ENCODE measurements at places on chromosomes 3 and 15.

DNA sequence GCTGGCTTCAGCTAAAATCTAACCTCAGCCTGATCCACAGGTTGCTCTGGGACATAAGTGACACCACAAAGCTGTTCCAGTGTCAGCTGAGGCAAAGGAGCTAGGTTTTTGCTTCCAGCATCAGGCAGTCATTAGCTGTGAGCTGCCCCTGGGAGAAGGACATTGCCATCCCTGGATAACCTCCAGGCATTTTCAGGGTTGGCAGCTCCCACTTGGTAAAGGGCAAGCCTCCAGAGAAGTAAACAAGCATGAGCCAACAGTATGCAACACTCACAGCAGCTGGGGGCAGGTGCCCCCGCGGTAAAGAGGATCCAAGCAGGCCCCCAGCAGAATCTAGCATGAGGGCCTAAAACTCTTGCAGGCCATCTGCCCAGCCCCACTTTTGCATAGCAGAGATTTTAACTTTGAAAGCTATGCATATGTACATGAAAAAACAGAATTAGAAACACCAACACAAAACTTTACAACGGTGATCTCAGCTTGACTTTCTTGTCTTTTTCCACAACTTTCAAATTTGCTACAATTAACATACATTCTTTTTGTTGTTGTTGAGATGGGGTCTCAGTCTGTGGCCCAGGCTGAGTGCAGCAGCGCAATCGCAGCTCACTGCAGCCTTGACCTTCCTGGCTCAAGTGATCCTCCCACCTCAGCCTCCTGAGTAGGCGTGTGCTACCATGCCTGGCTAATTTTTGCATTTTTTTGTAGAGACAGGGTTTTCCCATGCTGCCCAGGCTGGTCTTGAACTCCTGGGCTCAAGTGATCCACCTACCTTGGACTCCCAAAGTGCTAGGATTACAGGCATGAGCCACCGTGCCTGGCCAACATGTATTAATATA, 83.8 kb upstream of the TPM1 start:
- peak; percentile 37 for DNase-seq

DNA sequence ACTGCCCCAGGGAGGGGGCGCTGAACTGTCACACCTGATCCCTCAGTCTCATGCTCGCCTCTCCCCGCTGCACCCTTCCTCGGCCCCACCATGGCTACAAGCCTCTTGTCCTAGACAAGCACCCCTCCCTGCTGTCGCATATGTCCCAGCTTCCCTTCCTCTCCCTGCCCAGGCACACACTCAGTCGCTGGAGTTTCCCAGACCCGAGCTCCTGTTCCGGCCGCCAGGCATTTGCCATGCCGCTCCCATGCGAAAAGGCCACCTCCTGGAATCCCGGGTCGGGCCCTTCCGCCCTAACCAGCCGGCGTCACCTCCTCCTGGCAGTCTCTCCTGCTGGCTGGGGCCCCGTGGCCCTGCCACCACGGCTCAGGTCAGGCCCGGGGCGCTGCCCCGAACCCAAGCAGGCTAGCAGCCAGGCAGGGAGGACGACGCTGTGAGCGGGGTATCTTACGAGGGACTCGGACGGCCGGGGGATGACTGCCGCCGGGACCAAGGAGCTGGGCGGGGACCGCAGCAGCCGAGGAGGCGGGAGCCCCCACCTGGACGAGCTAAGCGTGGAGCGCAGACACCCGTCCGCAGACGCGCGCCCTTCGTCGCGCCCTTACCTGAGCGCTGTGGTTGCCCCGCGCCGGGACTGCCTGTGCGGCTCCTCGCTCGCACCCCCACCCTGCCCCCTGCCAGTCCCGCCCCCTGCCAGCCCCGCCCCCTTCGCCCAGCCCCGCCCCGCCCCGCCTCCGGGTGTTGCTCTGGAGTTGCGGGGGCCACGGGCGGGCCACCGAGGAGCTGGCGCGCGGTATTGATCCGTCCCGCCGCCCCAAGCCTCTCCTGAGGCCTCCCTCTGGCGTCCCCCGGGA, at the start of gene ALS2CL:
Gene ALS2CL (minus strand): TSS at position 642 of the 854 bp plus-strand sequence. CDS start 4,239 bp downstream, outside the sequence.
- no peak for DNase-seq

DNA sequence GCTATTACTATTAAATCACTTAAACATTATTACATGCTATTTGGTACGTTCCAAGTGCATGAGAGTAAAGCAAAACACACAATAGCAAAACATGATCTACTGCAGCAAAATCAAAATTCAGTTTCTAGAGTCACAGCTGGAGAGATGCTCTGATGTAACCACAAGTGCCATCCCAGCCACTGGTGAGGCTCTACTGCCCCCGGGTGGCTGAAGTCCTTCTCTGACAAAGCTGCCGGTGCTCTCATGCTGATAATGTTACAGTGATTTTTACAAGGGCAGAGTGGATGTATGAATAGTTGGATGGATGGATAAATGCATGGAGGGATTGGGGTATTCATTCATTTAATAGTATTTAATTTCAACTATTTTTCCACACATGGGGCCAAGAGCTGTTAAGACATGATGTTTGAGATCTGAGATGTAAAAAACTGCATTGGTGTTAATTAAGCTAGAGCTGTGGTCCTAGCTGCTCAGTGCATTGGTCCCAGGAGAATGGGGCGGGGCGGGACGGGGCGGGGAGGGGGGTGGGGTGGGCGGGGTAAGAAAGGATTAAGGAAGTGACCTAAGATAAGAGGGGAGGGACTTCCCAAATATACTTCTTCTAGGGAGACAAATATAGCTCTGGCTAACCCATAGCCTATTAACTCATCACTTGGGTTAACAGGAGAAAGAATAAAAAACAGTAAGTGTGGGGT, 5.3 kb upstream of the SPESP1 start:
- DNase-seq = peak; percentile 81

DNA sequence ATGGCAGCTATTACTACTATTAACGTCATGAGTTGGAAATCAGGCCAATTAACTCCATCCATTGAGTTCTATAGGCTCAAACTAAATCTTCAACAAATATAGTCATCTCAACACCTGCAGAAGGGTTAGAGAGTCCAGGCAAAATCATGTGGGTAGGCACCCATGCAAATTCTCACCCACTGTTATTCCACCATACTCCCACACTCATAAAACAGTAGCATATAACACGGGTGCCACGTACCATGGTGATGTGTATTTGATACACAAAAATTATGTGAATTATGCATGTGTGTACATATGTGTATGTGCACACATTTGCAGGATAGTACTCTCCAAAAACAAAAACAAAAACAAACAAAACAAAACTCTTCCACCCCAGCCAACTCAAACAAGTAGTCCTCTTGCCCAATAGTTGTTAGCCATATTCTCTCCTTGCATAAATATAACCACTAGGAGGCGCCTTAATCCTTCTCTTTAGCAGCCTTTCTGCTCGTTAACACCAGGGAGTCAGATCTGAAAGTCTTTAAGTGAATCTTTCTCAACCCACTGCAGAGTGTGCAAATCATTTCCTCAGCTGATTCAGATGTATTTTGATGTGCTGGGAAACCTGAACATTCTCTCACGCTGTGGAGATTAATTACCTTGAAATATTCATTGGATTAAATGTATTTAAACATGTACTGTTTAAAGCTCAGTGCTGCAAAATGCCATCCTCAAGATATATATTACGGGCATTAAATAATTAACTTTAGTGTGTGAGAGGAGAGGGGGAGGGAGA, 38.0 kb upstream of the COPB2 start:
- peak; percentile 86 for DNase-seq

DNA sequence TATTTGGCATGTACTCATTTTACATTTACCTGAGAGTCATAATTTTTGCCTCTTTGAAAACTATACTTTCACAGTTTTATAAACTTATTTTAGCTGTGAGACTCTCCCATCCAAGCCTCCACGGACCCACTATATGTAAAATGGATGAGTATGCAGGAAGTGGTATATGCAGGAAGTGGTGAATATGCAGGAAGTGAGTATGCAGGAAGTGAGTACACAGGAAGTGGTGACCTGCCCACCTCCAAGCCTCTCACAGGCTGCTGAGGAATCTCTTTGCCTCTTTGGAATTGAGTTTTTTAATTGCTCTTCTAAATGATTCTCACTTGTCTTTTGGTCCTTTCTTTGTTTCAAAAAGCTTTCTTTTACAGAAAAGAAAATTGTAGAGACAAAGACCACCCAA, 85.2 kb downstream of the KBTBD8 start:
- DNase-seq = peak; percentile 14

DNA sequence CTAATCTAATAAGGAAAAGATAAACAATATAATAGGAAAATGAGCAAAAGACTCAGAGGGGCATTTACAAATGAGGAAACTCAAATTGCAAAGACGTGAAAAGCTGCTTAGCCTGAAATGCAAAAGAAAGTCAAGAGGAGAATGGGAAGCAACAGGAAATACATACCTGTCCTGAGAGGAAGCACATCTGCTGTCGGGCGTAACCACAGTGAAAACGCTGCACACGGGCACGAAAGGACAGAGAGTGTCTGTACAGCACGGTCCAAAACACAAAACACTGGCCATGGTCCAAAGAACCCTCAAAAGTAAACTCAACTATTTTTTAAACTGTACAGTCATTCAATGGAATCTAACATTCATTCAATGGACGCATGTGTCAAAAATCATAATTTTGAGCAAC, 100.6 kb downstream of the CHSY1 start:
- no peak for DNase-seq

- DNase-seq = no peak
Measured at GRCh38 chr3:130456540-130456939, 60.4 kb upstream of the COL6A6 start.

DNA sequence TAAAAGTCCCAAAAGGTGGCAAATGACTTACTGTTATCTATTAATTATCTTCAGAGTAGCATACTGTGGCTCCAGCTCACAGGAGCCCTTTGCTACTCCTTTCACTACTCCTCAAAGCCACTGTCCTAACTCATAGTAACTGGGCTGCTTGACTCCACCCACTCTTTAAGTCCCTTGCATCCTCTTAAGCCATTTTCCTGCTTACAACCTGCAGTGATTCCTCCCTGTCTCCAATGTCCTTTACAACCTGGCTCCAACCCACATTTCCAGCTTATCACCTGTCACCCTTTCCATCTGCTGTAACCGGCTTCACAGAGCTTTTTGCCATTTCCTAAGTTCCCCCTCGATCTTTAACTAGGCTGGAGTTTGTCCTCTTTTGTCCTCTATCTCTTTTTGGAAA, 388.1 kb downstream of the FGF12 start:
- no peak for DNase-seq

- no peak for DNase-seq
Measured at GRCh38 chr3:117540597-117540996, 831.0 kb downstream of the TUSC7 start.

DNA sequence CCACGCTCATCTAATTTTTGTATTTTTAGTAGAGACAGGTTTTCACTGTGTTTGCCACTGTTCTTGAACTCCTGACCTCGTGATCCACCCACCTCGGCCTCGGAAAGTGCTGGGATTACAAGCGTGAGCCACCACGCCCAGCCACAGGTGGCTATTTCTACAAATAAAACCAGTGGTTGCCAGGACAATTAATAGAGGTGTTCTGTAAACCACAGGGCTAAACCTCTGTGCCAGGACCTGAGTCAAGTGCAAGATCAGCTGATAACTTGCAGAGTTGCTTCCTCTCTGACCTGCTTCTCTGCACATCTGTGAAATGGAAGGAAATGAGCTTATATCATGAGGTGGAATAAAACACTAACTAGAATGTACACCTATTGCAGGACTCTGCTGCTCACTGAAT, 72.8 kb downstream of the CD200R1L start:
- peak; percentile 52 for DNase-seq

DNA sequence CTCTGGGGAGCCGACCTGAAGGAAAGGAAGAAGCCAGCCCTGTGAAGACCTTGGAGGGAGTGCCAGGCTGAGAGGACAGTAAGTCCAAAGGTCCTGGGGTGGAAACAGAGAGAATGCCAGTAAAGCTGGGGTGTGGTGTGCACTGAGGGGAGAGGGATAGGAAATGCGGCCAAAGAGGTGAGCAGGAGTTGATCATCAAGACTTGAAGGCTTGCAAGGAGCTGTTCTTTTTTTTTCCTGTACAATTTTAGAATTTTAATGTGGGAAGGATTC, 73.8 kb downstream of the SYNPR start:
- DNase-seq = no peak

- no peak for DNase-seq
Measured at GRCh38 chr3:44099566-44100297, 142.0 kb upstream of the TOPAZ1 start.

DNA sequence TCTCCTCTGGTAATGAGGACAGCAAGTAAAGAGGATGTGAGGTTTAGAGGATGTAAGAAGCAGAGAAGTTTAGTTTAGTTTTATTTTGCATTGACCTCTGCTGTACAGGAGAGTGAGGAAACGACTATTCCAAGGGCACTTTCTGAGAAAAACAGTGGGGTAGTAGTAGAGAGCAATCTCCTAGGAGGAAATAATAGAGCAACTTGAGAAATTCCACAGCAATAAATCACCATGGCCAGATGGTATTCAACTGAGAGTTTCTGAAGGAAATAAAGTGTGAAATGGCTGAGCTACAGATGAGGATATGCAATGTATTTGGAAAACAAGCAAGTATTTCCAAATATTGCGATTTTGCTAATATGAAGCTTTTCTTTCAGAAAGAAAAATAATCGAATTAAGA, 118.9 kb downstream of the DPH6 start:
- peak; percentile 83 for DNase-seq

- DNase-seq = no peak
Measured at GRCh38 chr3:32621466-32621865, 50.8 kb upstream of the DYNC1LI1 start.

GRCh38 chr15:74040109-74040850, 42.1 kb downstream of the GOLGA6A start:
- peak; percentile 99 for DNase-seq

GRCh38 chr3:182349951-182350517, 443.3 kb upstream of the ATP11B start:
- no peak for DNase-seq

DNA sequence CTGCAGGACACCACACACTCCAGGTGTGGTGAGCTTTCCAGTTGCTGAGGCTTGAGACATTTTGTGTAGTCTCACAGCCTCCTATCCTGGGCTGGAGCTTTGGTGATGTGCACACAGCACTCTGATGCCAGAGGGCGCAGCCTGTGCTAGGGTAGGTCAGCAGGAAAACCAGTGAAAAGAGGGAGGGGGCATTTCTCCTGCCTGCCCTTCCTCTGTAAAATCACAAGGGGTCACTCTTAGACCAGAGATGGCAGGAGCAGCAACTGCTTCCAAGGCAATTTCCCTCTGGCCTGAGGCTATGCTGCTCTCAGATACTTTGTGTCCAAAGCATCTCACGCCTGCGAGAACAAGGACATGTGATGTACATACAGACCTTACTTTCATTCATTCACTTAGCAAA, 16.5 kb upstream of the MUSTN1 start:
- DNase-seq = peak; percentile 51

DNA sequence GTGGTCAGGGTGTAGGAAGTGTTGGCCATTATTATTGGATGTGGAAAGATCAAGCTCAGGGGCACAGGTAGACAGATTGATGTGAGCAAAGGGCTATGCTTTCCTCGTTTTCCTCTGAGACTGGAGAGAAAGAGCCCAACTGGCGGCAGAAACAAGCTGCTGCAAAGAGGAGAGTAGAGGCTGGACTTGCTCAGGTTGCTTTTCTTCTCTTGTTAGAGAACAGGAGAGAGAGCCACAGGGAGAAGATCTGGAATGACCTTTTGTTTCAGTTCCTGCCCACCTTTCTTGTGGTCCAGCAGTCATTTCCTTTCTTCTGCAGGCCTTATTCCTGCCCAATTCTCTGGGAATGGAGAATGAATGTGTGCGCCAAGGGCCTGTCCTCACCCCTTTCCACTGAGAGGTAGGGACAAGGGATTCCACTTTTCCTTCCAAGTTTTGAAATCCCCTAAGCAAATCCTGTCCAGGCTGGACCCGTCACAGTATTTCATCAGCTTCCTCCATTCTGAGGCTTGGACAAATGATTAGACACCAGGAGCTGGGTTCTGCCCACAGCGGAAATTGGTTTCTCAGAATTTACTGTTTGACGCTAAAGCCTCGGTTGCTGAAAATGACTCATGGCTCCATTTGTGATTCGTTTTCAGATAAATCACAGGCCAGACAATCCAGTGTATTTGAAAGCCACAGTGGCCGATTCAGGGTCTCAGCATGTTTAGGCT, 16.1 kb downstream of the ZNF80 start:
- peak; percentile 63 for DNase-seq

Data from fibroblast of the aortic adventitia (primary cell).